Stimulated activated CD8-positive, alpha-beta memory T cell treated with anti-CD3 and anti-CD28 coated beads, Interleukin-4, amount 100 ng/mL, for 1 hour (primary cell): ENCODE measurements at places on chromosomes 1 and 21.

DNA sequence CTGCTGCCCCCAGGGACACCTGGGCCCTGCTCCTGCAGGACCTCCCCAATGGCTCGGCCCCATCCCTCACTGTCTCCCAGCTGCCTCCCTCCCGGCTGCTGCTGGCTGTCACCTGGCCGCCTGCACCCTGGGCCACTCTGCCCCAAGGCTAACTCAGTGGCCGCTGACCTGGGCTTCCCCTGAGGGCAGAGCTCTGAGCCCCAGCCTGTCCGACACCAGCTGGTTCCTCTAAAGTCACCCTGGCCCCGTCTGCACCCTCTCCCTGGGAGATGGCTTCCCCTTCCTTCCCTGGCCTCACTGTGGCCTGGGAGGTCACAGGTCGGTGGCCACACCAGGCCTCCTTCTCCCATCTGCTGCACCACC, 15.0 kb downstream of the ITGB2 start:
- DNase-seq, result no peak

DNA sequence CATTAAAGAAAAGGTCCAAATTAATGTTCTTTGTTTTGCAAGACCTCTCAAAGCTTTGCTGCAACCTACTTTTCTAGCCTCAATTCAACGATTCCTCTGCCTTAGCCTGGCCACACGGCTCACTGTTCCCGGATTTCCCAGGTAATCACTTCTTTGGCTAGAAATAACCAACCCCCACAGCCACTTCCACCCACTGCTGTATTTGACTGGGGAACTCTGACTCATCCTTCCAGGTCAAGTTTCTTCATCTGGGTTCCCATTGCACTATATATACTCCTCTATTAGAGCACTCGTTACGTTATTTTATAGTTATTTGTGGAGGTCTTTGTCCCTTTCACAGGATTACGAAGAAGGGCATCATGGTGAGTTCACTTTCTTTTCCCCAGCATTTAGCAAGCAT, 185.9 kb downstream of the CACNA1E start:
- no peak for DNase-seq

DNA sequence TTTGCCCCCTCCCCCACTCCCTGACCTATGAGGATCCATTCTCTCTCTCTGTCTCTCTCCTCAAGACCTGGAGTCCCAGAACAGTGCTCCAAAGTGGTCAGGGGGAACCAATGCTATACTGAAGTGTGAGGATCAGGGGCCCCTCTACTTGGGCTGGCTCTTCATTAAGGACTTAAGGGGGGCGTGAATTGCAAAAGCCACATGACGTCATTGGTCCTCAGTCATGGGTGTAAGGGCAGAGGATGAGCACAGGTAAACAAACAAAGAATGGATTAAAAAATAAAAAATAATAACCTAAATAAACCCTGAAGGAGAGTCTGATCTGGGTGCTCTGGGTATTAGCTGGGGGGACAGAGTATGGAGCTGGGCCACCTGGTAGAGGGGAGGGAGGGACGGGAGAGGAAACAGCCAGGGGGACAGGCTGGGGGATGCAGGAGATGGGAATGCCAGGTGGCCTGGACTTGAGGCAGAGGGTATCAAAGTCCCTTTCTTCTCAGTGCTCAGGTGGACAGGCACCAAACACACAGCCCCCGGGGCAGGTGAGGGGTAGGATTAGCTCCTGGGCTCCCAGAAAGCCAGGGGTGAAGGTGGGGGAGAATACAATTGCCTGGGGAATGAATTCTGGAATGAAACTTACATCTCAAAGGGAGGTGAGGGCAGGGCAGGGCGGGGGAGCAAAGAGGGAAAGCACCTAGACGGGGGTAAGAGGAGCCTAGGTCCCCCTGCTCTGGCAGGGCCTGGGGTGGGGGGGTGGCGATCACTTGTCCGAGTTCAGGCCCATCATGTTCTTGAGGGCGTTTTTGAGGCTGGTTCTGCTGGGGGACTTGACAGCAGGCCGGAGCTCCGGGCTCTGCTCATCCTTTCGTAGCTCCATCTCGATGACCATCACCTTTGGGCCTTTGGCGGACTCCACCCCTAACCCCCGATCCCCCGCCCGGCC, 4.6 kb downstream of the MPZ start:
- DNase-seq, result no peak

DNA sequence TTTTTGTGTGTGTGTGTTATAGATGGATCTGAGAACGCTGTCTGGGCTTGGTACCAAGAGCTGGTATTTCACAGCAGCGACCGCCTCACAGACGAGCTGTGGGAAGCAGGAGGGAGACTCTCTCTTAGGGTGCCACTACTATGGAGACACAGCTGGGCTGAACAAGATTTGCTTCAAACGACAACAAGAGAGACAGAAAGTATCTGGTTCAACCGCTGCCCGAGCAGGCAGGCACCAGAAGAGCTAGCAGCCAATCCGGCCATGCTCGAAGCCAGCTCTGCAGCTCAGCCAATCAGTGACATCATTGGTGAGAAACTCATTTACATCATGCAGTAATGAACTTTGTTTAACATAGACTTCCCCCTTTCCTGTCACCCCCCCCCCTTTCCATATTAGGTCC, 341.3 kb downstream of the USP25 start:
- no peak for DNase-seq

DNA sequence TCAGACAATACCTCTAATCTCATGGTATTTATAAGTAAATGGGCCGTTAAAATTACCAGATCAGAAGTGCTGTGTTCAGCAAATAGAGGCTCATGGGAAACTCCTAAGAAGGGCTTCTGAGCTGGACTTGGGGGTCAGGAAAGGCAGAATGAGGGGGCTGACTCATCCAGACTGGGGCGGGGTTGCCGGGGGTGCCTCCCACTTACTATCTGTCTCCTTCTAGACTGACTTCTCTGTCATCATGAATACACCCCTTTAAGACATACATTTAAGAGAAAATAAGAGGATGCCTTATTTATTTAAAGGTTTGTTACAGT, 96.0 kb upstream of the ERRFI1 start:
- no peak for DNase-seq

GRCh38 chr1:161954466-161954865, 69.2 kb downstream of the OLFML2B start:
- DNase-seq, result no peak

DNA sequence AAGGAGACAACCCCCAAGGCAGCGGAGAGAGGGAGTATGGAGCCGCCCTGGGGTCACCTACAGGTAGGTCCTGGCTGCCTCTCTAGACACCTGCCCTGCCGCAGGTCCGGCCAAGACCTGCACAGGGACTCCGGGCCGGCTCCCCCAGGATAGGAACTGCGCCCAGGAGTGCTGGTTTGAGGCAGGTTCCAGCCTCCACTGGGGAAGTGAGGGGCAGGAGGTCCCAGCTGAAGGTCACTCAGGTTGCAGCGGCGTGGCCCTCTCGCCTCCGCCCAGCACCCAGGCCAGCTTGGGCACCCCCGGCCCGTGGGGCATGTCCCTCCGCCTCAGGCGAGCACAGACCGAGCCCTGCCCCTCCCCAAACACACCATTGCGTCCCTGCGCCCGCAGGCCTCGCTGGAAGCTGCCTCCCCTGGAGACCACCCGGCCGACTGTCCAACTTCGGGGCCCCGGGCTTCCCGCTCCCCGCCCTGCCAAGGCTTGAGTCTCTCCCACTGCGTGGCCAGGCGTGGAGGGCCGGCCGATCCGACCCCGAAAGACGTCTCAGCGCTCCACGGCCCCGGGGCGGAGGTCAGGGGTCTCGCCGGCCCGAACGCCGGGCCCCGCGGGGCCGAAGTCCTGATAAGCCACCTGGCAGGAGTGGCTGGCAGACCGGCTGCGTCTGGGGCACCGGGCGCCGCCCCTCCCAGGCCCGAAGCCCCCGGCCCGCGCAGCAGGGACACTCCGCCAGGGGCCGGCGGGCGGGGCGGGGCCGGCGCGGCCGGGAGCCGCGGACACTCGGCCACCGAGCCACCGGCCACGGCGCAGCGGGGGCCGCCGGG, 1.4 kb upstream of the SKI start:
- DNase-seq, result no peak

GRCh38 chr21:45308194-45309068, 20.7 kb upstream of the POFUT2 start:
- DNase-seq, result no peak

- DNase-seq, result no peak
These were observed 120.3 kb downstream of the C1orf21 start for GRCh38 chr1:184507165-184507564.

DNA sequence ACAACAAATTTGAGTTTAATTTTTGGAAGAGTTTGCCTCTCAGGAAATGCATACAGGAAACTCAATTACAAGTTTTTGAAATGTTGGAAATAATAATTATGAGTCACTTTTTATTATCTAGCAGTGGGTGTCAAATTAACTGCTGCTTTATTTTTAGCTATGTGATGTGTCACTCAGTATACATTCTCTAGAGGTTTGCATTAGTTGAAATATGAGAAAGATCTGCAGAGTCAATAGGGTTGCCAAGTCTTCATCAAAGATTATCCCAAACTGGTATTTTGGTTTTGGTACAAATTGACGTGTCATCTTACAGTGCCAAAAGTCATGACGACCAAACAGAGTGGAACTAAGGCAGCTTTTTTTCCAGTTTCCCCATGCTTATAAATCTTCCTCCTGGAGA, 54.3 kb upstream of the DIPK1A start:
- DNase-seq, result no peak

DNA sequence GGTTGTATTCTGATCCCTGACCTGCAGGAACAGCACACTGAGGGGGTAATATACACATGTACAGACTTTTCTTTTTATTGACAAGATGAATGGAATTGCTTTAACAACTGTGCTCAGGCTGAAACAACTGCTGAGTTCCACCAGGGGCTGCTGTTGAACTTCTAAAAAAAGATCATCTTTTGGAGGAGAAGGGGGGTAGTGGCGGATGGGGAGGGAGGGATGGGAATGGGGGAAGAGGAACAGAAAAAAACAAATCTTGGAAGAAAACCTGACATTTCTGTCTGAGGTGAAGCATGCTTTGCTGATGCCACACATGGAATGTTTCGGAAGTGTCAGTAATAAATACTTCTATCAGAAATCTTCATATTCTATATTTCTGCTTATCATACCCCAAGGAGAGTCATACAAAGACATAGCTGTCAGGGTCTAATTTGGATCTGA, 75.0 kb downstream of the RWDD3 start:
- no peak for DNase-seq

DNA sequence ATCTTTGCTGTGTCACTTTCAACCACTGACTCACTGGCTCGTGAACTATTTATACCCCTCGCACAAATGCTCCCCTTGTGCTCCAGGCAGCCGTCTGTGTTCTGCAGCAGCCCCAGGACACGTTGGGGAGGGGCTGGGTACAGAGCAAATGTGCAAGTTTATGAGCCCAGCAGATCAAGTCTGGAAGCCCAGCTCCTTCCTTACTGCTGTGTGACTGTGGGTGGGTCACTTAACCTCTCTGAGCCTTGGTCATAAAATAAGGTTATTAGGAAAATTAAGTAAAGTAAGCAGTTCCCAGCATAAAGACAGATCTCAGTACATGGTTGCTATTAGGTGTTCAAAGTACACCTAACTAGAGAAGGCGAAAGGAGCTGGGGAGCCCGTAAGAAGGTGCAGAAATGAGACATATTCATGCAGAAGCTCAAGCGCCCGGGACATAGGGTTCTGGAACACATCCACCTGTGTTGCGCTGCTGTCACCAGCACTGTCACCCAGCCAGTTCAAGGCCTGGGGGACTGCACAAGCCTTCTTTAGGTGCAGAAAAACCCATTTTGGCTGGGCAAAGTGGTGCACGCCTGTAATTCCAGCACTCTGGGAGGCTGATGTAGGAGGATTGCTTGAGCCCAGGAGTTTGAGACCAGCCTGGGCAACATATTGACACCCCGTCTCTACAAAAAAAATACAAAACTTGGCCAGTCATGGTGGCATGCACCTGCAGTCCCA, 13.8 kb downstream of the EFHD2 start:
- no peak for DNase-seq

DNA sequence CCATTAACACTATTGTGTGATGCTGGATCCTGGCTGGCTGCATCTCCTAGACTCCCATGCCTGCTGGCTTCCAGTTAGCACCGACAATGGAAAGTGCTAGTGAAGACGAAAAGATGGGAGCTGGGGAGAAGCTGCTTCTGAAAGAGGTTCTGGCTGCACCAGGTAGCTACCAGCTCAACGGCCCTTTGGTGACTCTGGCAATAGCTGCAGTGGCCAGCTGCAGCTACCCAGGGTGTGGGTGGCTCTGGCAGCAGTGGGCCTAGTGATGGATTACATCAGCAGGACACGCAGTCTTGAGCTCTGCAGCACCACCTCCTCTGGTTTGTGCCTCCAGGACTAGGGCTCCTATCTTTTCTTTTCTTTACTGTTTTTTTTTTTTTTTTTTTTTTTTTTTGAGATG, 662.6 kb downstream of the MATN1 start:
- no peak for DNase-seq

- no peak for DNase-seq
These were observed 73.6 kb downstream of the PGBD5 start for GRCh38 chr1:230352537-230352936.

GRCh38 chr1:212481438-212481767, 48.7 kb downstream of the NENF start:
- DNase-seq, result no peak

DNA sequence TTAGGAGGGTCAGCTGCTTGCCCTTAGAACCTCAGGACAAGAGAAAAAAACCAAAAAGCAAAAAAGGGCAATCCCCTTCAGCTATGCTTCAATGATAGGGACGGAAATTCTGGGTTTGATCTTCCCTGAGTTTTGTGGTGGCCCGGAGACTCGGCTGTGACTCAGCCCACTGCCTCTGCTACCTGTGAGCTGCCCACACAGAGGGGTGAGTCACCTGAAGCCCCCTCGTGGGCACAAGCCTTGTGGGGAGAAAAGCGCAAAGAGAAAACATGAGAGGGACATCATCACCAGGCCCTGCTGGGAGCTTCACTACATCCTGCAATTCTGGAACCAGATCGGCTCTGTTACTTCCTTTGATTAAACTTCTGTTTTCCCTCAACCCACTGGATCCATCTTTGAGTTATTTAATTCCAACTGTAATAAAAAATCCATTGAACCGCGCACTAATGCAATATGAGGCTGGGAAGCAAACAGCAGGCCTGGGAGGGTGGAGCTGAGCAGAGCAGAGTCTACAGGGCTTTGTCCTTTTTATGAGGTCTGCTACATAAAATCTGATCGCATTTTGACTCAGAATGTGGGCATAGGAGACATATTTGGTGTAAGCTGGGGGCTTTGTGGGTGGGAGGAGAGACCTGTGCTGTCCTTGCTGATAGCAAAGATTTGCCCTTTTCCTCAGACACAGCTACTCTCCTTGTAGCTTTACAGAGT, 58.7 kb upstream of the STUM start:
- DNase-seq, result no peak

GRCh38 chr1:186894415-186894814, 65.7 kb downstream of the PLA2G4A start:
- DNase-seq, result no peak
